ENCODE measurements at places on chromosomes 3 and 15.

DNA sequence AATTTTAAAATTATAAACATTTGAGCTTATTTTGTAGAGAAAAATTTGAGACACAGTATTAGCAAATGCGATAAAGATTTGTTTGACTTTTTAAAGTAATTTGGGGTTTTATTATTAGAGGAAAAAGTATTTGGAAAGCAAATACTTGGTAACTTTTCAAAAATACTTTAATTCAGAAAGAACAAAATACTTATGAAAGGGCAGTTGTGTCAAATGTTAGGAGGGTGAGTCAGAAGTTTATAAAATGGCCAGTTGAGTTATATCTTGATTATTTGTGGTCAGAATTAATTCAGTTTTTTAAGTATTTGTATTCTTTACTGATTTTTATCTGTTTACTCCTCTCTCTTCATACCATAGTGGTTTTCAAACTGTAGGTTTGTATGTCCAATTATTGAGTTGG lies 12.1 kb downstream of the LACTB start:
- no peak for DNase-seq

GRCh38 chr3:72768481-72768880 lies 79.8 kb downstream of the SHQ1 start:
- DNase-seq = no peak

DNA sequence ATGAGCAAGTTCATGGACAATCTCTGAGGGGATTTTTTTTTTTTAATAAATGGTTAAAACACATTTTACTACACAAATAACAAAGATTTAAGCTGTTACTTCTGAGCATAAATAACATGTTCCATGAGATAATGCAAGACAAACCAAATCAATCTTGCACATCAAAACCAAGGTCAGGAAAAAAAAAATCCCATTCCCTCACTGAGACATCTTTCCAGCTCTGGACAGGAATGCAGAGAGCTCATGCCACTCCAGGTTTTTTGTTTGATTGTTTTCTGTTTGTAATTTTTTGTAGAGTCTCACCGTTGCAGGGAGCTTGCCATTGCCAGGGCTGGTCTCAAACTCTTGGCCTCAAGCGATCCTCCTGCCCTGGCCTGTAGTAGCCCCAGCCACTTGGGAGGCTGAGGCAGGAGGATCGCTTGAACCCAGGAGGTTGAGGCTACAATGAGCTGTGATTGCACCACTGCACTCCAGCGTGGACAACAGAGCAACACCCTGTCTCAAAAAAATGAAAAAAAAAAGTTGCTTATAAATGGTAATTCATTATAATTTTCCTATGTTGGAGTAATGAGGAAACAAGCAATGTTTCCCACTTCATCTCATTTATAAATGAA lies 14.0 kb downstream of the OSBPL10 start:
- DNase-seq = no peak

- DNase-seq = no peak
These were observed 276.7 kb downstream of the SLC9A9 start for GRCh38 chr3:143571548-143571947.

- DNase-seq = no peak
These were observed 51.0 kb downstream of the MCF2L2 start for GRCh38 chr3:183377307-183377959.

- peak; percentile 31 for DNase-seq
These were observed 107.1 kb upstream of the C15orf61 start for GRCh38 chr15:67413770-67414390.

- DNase-seq = no peak
These were observed 340.4 kb upstream of the KCNMB2 start for GRCh38 chr3:178195824-178196223.

GRCh38 chr3:105907777-105908176 lies 39.0 kb upstream of the CBLB start:
- DNase-seq = no peak

GRCh38 chr15:100108346-100108745 lies 233.4 kb downstream of the ADAMTS17 start:
- DNase-seq = no peak

GRCh38 chr15:78540871-78541743 lies 863 bp downstream of the PSMA4 start:
- no peak for DNase-seq

DNA sequence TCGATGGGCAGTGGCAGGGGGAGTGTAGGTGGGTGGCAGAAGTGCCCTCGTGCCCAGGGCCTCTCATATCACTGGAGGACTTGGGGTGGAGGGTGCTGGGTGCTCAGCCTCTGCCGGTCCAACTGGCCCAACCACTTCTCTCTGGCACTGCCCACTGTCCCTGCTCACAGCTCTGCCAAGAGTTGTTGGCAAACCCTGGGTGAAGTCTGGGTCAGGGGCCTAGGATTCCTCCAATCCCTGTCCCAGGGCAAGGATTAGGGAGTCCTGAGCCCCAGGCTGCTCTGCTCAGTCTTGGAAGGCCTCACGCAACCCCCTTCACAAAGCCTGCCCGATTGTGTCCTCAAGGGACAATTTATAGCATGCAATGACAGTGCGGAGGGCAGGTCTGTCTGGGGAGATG lies 5.2 kb upstream of the PRKCD start:
- DNase-seq = no peak

DNA sequence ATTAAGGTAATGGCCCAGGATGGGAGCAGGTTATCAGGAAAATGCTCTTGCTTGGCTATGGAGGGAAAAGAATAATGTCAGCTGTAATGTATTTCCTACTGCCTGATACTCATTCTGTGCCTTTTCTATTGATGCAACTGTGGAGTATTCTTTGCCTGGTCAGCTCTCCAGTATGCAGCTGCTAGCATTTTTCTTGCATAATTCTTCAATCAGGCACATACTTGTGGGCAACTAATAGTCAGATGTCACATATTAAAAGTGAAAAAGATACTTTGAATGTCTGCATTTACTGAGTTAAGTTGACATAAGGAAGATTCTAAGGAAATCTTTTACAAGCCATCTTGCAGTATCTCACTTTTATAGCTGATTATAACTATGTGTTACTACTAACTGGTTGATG lies 29.5 kb downstream of the CD80 start:
- no peak for DNase-seq

- DNase-seq = peak; percentile 25
These were observed 3.2 kb downstream of the CTDSPL start for GRCh38 chr3:37864904-37865303.

GRCh38 chr3:32733631-32734229 lies 48.7 kb downstream of the CNOT10 start:
- DNase-seq = peak; percentile 72

- no peak for DNase-seq
These were observed 20.1 kb downstream of the SLC6A20 start for GRCh38 chr3:45776301-45776595.

GRCh38 chr3:143286392-143287010 lies 166.9 kb downstream of the CHST2 start:
- DNase-seq = no peak
